ENCODE measurements at places on chromosomes 6 and 20. TPM values are rescaled to one million over a fixed set of nuclear protein-coding genes. Genes with fewer than 3 reads are reported as not detected.

MAN1A1 gene
- total RNA-seq: 6.9 TPM

ZNF217 gene
- 26.9 TPM for total RNA-seq

SNX9 gene
- total RNA-seq: 47.1 TPM

GINS1 gene
- 4.9 TPM for total RNA-seq

NKAIN4 gene
- total RNA-seq: 2.2 TPM

WASF1 gene
- total RNA-seq: 13.7 TPM

RSPO3 gene
- 0.21 TPM for total RNA-seq
